ENCODE measurements at places on chromosomes 12 and 14.

DNA sequence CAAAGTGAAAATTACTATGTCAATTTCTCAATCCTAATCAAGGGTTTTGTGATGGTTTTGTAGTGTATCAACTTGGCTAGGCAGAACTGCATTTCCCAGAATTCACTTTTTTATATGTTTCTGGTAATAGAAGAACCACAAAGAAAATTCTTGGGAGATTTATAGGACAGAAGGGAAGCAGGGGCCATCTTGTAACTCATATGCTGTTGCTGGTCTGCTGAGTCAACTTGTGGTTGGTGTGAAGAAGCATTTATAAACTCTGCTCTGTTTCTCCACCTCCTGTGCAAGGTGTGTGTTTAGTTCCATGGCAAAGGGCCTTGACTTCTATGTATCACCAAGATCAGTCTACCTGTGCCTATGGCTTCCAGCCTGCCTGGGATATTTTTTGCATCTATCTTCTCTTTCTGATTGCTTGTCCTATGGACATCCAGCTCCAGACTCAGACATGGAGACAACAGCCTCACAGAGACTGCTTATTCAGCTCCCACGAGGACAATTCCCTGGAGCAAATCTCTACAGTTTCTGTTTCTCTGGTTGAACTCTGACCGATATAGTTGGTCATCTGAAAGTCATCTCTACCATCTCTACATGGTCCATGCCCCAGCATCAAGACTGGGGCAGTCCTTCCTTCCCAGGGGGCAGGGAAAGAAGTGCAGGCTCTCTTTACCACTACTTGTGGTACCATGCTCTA lies 364.3 kb upstream of the DDHD1 start:
- DNase-seq = no peak

DNA sequence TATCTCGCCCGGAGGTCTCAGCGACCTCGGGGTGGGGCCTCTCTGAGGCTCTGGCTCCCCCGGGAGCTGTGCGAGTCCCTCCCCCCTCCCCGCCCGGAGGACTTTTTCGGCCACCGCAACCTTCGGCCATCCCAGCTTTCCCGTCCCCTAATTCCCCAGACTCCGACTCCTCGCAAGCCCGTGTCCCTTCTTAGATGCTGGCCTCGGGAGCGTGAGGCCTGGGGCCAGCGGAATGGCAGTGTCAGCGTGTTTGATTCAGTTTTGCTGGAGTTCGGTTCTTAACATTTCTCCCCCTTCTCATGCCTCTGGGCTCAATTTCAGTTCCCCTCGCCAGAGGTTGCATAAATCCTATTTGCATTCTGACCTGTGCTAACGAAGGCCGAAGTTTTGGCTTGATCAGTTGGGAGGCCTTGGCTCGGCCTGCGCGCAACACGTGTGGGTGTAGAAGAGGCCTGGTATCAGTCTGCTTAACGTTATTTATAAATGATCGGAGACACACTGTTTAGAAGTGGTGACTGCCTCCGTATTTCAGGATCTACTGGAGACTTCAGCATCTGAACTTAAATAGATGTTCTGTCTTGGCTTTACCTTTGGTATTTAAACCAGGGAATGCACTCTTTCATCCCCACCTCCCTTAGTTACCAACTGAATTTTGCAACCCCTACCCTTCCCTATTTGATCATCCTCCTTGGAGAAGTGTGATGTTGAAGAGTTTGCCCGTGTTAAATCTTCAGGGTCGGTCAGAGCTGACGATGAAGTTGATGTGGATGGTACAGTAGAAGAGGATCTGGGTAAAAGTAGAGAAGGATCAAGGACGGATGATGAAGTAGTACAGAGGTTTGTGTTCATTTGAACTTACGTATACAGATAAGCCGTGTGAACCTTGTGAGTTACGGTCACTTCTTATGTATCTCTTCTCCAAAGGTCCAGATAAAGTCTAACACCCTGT lies 851 bp downstream of the HSP90B1 start:
- DNase-seq = no peak

DNA sequence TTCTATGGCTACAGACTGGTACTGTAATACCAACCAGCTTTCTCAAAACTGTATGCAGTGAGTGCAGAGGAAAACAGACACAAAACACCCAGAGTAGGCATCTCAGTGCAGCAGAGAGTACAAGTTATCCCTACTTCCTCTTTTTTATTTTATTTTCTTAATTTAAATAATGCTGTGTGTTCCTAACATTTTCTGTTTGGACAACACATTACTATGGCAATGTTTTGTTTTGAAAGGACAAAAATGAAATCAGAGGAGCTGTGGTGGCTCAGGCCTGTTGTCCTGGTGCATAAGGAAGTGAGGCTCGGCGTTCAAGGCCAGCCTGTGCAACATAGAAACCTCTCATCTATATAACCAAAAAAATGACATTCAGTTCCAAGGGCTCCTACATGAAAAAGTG lies 33.7 kb upstream of the SELPLG start:
- DNase-seq = no peak

GRCh38 chr12:63103494-63104131 lies 47.4 kb downstream of the AVPR1A start:
- DNase-seq = no peak

GRCh38 chr12:114752217-114752616 lies 68.2 kb upstream of the TBX3 start:
- DNase-seq = no peak

DNA sequence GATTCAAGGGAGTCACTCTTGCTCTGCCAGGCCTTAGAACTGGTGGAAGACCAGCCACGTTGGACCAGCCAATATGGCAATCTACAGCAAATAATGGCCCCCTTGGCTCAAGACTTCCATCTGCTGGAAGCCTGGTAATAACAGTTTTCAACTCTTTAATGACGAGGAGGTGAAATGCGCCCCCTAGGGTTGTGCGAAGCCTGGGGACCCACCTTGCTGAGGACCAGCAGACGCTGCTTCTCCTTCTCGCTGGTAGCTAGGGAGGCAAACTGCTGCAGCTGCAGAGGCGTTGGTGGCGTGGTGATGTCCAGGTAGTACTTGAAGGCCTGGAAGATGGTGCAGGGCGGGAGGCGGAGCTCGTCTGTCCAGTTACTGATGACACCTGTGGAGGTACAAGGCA lies 41.5 kb upstream of the FBXO21 start:
- no peak for DNase-seq

GRCh38 chr14:69059658-69060623 lies 80.8 kb upstream of the ACTN1 start:
- no peak for DNase-seq

GRCh38 chr12:107660861-107661415 lies 24.7 kb upstream of the PWP1 start:
- no peak for DNase-seq

- DNase-seq = no peak
Measured at GRCh38 chr12:21330682-21331253, 3.9 kb downstream of the SLCO1A2 start.

GRCh38 chr14:92103363-92103989 lies 2.9 kb downstream of the ATXN3 start:
- DNase-seq = no peak

- DNase-seq = no peak
Measured at GRCh38 chr12:26128168-26128567, 3.3 kb upstream of the BHLHE41 start.

DNA sequence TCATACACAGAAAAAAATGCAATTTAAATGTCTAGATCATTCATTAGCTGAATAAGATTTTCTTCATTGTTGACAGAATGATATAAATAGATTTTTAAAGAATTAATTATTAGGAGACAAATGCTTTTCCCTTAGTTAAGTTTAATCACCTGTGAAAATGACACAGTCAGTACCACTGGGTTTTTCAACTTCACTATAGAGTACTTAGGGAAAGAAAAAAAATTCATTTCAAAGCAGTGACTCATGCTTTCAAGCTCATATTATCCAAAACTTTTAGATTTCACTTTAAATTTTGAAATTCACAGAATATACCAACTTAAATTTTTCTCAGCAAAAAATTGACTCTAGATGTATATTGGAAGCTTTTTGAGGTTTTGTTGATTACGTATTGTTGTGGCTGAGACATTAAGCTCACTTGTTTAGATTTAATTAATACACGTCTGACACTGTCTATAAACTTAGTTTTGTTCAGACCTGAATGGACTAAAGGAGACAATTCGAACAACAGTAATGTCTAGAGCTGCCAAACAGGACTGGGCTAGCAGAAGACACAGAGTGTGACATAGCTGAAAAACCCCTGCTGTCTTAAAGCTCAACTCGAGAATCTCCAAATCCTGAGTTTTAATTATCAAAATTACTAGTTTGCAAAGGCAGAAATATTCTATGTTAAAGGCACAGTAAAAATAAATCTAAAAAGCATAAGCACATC lies 1.6 kb downstream of the MGAT4C start:
- no peak for DNase-seq

GRCh38 chr14:101588286-101588975 lies 27.1 kb downstream of the DIO3 start:
- DNase-seq = no peak

- DNase-seq = no peak
Measured at GRCh38 chr12:51388069-51388799, 3.0 kb downstream of the GALNT6 start.

DNA sequence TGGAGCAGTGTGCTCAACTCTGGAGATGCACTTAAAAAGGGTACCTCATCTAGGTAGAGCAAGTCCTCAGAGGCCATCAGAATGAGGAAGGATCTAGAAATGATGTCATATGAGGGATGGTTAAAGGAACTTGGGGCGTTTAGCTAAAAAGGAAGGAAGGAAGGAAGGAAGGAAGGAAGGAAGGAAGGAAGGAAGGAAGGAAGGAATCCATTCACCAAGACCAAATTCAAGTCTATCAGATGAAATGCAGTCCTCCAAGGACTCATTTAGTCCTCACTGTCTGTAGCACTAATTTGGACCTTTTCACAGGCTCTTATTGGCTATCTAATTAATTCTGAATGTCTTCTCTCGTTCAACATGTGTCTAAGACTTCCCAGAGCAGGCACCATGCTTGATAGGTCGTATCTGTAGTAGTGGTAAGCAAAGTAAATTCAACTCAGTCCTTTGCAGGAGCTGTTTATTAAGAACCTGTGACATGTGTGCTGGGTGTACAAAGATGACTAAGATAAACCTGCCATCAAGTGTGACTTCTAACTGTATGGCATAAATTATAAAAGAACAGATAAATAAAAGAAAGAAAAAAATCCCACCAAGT lies 63.5 kb downstream of the LLPH start:
- DNase-seq = no peak

GRCh38 chr14:56676042-56676441 lies 96.4 kb downstream of the TMEM260 start:
- no peak for DNase-seq

- no peak for DNase-seq
Measured at GRCh38 chr14:91229743-91230200, 14.7 kb downstream of the GPR68 start.

- no peak for DNase-seq
Measured at GRCh38 chr12:4555804-4556203, 6.2 kb upstream of the DYRK4 start.

- DNase-seq = no peak
Measured at GRCh38 chr12:33222357-33222756, 217.3 kb downstream of the SYT10 start.

DNA sequence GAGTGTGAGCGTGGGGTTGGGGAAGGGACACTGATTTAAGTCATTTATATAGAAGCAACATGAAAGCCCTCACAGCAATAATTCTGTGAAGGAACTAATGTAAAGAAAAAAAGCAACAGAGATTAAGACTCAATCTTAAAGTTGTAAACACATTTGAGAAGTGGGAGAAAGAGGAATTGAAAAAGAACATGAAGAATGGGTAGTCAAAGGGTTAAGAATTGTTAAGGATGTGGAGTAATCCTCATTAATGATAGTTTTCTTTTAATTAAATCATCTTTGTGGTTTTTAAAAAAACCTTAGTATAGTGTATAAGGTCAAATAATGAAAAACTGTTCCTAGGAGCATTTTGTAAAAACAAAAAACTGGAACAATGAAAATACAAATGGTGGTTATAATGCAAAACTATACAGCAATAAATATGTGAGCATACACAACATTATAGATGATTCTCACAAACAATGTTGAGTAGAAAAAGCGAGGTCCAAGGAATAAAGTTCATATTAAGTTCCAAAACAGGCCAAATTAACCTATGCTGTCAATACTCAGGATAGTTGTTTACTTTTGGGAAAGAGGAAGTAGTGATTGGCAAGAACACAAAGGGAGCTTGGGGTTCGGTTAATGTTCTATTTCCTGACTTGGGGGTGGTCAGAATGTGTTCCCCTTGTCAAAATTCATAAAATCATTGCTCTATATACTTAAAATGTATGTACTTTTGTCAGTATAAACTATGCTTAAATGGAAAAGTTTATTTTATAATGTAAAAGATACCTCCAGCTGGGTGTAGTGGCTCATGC lies 120.4 kb upstream of the ATF7IP start:
- no peak for DNase-seq

DNA sequence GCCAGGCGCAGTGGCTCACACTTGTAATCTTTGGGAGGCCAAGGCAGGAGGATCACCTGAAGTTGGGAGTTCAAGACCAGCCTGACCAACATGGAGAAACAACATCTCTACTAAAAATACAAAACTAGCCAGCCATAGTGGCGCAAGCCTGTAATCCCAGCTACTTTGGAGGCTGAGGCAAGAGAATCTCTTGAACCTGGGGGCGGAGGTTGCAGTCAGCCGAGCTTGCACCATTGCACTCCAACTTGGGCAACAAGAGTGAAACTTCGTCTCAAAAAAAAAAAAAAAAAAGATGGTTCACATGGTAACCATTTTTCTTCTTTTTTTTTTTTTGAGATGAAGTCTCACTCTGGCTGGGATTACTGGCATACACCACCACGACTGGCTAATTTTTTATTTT lies 35.3 kb downstream of the SLC2A14 start:
- DNase-seq = no peak

- DNase-seq = no peak
Measured at GRCh38 chr12:85275374-85275773, 4.6 kb upstream of the ALX1 start.

DNA sequence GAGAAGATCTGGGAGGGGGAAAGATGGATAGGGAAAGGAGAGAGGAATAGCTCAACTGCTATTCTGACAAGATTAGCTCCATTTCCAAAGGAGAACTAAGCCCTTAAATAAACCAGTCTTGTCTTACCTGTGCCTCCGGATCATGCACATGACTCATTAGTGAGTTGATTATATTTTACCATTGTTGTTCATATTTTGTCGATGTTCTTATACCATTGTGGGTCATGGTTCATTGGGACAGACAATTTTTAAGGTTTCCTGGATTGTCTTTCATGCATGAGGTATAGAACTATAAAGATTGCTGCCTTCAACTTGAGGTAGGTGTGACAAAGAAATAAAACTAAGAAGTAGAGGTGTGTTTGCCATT lies 243.0 kb upstream of the ATP2B1 start:
- DNase-seq = no peak

- no peak for DNase-seq
Measured at GRCh38 chr14:23525611-23526010, 26.0 kb downstream of the ZFHX2 start.

- DNase-seq = no peak
Measured at GRCh38 chr14:65210822-65211182, 108.5 kb upstream of the MAX start.

GRCh38 chr14:80584744-80585505 lies 356.6 kb downstream of the CEP128 start:
- no peak for DNase-seq

GRCh38 chr12:28036940-28037339 lies 64.4 kb upstream of the PTHLH start:
- DNase-seq = no peak

- DNase-seq = no peak
Measured at GRCh38 chr14:63286071-63286470, 32.7 kb downstream of the GPHB5 start.

GRCh38 chr12:1741154-1741949 lies 50.5 kb downstream of the ADIPOR2 start:
- DNase-seq = no peak

- DNase-seq = no peak
Measured at GRCh38 chr12:30748147-30748546, 6.6 kb downstream of the CAPRIN2 start.
